CD8-positive, alpha-beta memory T cell (primary cell): ENCODE measurements at places on chromosomes 13 and 19. TPM values are rescaled to one million over a fixed set of nuclear protein-coding genes. Genes with fewer than 3 reads are reported as not detected.

The CEACAM1 gene
- 0.78 TPM for total RNA-seq

The THSD1 gene
- total RNA-seq, result 0.26 TPM

The SLC17A7 gene
- total RNA-seq, result 0.07 TPM

The COPE gene
- total RNA-seq, result 177 TPM

The EXOC3L2 gene
- total RNA-seq, result not detected

The KIR2DL3 gene
- total RNA-seq, result 0.29 TPM

The CBLC gene
- not detected for total RNA-seq

The LRRC63 gene
- total RNA-seq, result 0.55 TPM

The FGF21 gene
- not detected for total RNA-seq

The VSTM2B gene
- total RNA-seq, result not detected

The ADGRE2 gene
- total RNA-seq, result 0.44 TPM

The PSG7 gene
- total RNA-seq, result not detected

DNA sequence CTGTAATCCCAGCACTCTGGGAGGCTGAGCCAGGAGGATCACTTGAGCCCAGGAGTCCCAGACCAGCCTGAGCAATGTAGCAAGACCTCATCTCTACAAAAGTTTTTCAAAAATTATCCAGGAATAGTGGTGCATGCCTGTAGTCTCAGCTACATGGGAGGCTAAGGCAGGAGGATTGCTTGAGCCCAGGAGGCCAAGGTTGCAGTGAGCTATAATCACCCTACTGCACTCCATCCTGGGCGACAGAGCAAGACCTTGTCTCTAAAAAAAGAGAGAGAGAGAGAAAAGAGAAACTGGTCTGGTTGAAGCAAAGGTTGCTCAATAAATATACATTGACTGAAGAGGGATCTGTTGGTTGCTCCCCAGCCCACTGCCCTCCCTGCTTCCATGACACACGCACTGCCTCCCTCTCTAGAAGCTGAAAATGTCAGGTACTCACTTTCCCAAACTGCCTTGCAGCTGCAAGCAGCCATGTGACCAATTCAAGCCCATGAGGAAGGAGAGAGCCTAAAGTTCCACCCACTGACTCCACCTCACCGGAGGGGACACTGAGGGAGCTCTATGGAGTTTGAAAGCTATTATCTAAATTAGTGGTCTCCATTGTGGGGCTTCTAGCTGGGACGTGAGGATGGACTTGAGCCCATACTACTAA, 14.0 kb downstream of the CEACAM16 start:
- DNase-seq, result no peak

DNA sequence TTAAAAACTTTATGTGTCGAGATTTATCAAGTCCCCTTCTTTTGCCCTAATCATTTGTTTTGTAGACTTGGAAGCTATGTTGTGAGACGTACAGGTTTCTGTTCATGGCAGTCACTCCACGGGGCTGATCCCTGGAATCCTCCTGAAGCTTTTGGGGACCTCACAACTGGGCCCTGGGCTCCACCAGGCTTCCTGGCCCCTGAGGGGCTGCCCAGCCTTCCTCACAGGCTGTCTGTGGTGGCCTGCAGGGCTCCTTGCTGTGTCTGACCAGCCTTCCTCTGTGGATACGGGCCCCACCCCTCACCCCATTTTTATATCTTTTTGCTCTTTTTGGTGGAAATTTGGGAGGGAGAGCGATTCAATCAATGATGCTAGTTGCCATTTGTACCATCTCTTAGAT, 38.1 kb downstream of the CHST8 start:
- DNase-seq, result no peak

DNA sequence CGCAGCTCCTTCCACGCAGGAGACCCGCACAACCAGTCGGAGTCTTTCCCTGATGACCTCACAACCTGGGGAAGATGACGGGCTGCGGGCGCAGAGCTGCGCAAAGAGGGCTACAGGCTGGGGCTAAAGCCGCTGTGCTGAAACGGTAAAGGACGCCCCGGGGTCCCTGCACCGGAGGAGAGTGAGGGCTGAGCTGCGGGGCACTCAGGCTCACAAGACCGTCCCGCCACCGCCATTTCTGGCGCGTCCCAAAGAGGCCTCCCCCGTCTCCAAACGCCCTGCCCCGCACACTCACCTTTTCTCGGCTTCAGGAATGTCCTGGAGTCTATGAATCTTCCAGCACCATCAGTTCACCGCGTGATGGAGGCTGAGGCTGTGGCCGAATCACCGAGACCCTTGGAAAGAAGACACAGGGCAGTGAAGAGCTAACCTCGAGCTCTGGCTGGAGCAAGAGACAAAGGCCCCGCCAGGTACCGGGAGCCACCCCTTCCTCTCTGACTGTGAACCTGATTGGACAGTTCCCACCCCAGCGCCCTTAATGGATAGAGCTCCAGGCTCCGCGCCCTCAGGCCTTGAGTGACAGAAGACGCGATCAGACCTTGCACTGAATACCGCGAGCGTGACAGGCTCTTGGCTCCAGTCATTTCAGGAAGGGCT, 41.8 kb upstream of the ZNF429 start:
- DNase-seq, result no peak

- DNase-seq, result no peak
Measured at GRCh38 chr19:34881982-34882381, 44.7 kb upstream of the ZNF30 start.

- no peak for DNase-seq
Measured at GRCh38 chr13:98921015-98921580, 56.8 kb downstream of the DOCK9 start.

DNA sequence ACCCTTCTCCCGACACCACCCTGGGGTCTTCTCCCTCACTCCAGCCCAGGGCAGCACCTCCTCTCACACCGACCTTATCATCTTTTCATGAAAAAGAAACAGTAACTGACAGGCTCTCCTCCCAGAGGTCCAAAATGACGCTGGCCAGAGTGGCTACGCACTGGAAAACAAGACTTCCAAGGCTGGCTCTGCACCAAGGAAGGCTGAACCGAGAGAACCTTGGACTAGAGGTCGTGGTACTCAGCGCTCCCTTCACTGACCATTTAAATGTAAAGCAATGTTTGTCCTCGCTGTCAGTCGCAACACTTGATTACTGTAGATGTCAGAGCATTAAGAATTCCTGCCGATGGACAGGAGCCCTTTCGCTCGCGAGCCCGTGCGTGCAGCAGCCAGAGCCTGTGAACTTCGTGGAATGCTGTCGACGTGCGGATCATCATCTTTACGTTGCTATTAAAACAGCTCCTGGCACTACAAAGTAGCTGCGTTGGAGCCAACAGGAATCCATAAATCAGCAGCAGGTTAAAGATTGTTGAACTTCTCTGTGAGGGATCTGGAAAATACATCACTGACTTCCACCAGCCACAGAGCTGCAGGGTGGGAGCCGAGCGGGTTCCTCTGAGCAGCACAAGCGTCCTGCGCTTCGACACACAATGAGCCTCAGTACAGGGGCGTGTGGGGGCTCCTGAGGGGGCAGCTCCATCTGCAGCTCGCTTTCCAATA, 125.5 kb upstream of the MCF2L start:
- no peak for DNase-seq

DNA sequence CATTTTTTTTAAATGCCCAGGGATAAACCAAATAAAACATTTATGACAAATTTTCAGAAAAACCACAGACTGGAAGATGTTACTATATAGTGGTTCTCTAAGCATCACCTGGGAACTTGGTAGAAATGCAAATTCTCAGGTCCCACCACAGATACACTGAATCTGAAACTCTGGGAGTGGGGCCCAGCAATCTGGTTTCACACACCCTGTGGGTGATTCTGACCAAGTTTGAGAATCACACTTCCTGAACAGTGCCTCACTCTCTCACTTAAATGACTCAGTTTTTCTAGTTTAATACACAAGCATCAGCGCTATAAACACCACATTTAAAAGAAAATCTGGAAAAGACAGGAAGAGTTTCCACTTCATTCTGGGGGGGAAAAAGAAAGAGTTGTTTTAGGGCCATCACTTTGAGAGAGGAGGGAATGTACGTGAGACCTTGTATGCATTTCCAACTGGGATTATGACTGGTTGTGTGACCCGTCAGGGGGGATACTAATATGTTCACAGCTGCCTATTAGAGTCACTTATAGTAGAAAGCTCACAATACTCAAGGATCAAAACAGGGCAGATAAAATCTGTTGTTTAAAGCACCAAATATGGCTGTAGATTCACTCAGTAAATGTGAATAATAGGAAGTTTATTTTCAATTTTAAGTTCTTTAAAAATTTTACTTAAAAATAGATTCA, 567.7 kb downstream of the GPC6 start:
- no peak for DNase-seq

DNA sequence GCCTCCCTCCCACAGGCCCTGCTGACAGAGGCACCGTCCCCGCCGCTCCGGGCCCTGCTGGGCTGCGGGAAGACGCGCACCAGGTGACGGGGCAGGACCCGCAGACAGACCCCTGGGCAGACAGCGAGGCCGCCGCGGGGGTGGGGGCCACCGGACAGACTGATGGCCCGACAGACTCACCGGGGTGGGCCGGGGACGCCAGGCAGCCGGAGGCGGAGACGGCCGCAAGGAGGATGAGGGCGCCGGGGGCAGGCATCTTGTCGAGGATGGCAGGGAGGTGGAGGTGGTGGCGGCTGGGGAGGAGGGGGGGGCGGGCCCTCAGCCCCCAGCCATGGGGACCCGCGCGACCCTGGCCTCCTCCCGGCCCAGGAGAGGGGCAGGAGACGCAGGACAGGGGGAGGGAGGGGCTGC, 309 bp downstream of the LMTK3 start:
- no peak for DNase-seq

DNA sequence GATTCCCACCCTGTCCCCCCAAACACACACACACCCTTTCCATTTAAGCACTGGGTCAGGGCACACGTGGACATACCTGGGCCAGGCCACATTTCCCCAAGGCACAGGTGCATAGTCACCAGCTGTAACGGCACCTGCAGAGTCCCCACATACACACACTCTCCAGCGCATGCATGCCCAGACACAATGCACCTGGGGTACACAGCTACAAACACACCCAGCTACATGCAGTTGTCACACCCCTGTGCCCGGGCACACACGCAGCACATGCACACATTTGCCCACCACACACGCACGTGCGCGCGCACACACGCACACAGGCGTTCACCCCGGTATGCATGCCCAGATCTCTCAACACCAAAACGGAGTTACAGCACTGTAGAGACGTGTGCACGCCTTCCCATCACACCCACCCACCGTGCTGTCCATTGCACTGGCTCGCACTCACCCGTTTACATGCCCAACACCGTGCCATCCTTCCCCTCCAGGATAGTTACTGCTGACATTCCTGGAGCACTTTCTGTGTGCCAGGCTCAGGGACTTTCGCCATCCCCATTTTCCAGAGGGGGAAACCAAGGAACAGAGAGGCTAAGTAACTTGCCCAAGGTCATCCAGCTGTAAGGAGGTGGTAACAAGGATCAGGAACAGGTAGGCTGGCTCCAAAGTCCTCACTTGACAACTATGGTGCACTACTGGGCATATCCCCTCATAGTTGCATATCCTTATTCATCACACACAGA, 749 bp upstream of the SHANK1 start:
- no peak for DNase-seq

DNA sequence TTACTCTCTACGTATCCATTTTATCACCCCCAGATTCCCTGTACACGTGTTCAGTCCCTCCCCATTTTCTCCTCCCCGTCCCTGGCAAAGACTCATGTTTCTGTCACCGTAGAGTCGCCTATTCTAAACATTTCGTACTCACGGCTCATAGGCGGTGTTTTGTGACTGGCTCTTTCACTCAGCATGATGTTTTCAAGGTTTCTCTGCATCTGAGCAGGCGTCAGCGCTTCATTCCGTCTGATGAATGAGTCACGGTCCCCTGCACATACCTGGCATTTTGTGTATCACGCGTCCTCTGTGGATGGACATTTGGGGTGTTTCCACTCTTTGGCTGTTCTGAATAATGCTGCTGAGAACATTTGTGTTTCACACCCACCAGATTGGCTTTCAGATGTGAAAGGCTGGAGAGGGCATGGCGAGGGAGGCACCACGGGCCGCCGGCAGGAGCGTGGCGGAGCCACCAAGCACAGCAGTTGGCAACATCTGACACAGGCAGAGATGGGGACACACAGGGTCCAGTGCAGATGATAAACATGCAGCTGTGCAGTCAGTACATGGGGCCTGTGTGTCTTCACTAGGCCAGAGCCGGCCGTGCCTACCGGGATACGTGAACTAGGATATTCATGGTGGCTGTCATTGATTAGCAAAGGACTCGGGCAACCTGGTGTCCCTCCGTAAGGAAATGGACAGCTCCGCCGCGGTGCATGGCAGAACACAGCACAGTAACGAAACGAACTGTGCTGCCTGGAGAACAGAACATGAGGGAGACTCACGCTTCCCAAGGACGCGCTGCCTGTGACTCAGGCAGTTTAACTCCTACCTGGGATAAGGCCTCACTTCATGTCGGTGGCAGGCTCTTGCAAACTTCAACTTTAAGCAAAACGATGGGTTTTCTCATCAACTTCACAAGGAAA, 117.2 kb downstream of the ATP11A start:
- DNase-seq, result no peak

- DNase-seq, result no peak
Measured at GRCh38 chr13:99989276-99990125, 7.9 kb downstream of the ZIC2 start.

DNA sequence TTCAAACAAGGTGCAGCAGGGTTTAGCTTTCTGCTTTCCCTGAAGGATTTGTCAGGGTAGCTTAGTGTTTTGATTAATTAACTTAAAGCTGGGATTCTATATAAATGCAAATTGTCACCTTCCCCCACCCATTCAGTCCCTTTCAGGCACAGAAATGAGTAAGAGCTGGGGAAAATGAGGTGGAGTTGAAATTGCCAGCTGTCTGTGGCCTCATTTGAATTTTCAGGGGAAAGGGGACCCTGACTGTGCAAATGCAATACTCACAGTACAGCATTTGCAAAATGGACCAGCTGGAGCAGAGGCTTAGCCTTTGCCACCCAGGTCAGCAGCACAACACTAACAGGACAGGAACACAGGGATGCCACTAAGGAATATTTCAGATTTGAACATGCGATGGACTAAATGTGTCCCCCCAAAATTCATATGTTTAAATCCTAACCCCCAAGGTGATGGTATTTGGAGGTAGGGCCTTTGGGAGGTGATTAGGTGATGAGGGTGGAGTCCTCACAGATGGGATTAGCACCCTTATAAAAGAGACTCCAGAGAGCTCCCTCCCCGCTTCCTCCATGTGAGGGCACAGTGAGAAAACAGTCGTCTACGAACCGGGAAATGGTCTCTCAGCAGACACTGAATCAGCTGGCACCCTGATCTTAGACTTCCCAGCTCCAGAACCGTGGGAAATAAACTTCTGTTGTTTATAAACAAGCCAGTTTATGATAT, 59.5 kb upstream of the CYSLTR2 start:
- no peak for DNase-seq

DNA sequence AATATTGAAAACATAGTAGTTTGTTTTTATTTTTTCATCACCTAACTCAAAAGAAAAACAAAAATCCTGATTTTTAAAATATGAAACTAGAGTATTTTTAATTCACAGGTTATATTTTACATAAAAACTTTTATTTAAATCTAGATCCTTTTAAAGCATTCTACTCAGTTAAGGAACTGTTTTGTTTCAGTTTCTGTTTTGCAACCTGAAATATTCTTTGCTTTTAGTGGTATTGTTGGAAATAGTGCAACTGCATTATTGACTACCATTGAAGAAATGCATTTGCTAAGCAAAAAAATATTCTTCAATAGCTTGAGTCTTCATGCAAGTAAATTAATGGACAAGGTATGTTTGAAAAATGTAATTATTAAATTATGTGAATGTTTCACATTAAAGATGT, 43.8 kb downstream of the COG6 start:
- DNase-seq, result no peak
